ENCODE measurements at places on chromosomes 7 and 10. TPM values are rescaled to one million over a fixed set of nuclear protein-coding genes. Genes with fewer than 3 reads are reported as not detected.

The SRRM3 gene
- total RNA-seq: 7.9 TPM

The FAM180A gene
- 11.9 TPM for total RNA-seq

DNA sequence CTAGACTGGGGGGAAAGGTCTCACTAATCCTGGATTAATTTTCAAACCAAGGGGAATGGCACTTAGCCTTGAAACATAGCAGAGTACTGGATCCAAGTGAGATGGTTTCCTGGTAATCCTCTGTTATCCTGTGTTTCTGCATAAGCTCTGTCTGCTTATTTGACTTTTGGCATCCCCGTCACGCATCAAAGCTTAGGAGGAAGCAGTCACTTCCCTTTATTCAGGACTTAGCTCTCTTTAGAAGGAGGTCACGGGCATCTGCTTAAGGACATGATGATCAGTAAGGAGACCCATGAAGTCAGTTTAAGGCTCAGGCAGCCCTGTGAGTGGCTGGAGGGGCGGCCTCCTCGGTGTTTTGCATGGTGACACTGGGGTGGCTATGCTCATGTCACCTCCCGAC, 30.0 kb downstream of the TSPAN15 start:
- H3K4me1 ChIP-seq: no peaks in the 10 kb centered on the region
- DNase-seq: no peak
- peak overlapping the region; percentile 61 for H3K27ac ChIP-seq
- H3K27me3 ChIP-seq: no peaks in the 10 kb centered on the region

- DNase-seq: no peak
- no peak overlapping the region for H3K27ac ChIP-seq
- no peaks in the 10 kb centered on the region for H3K27me3 ChIP-seq
- no peak overlapping the region for H3K4me3 ChIP-seq
- H3K4me1 ChIP-seq: no peaks in the 10 kb centered on the region
These were observed 434.3 kb downstream of the MDFIC start for GRCh38 chr7:115356139-115356746.

DNA sequence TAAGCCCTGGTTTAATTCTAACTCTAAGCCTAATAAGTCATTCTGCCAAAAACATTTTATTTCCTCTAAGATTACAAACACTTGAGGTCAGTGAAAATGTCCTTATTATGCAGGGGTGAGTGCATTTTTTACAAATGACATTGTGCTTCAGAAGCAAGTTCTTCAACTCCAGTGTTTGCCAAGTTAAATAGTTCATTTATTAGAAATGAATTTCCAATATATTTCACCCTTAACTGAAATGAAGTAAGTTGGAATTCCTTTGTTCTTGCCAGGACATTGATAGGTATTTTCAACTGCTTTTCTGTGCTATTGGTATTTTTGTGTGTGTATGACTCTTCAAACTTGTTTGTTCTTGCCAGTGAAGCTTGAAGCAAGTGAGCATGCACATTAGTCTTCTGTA, 89.5 kb upstream of the CCDC6 start:
- DNase-seq: no peak
- no peaks in the 10 kb centered on the region for H3K27me3 ChIP-seq
- peaks cover 4% of the 10 kb centered on the region for H3K4me1 ChIP-seq
- H3K36me3 ChIP-seq: no peaks in the 10 kb centered on the region
- no peak overlapping the region for H3K4me3 ChIP-seq
